AG09319 (cell line): ENCODE measurements at places on chromosomes 5 and 9.

DNA sequence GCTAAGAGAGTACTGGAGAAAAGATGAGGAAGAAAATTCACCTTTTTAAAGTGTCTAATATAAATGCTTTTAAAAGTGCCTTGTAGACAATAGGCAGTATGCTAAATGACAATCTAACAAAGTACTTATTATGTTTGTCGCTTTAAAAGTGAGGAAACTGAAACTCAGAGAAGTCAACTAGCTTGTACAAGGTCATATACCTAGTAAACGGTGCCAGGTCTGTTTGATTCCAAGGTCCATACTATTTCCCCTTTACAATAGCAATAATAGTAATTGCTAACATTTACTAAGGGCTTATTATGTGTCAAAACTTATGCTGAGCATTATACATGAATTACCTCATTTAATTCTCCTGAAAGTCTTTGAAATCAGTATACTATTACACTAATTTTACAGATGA lies 328.6 kb upstream of the SLC24A2 start:
- DNase-seq, result no peak

GRCh38 chr5:1480217-1480616 lies 35.0 kb upstream of the SLC6A3 start:
- DNase-seq, result no peak

- DNase-seq, result peak; percentile 37
These were observed 32.4 kb upstream of the CAST start for GRCh38 chr5:96629774-96630173.

DNA sequence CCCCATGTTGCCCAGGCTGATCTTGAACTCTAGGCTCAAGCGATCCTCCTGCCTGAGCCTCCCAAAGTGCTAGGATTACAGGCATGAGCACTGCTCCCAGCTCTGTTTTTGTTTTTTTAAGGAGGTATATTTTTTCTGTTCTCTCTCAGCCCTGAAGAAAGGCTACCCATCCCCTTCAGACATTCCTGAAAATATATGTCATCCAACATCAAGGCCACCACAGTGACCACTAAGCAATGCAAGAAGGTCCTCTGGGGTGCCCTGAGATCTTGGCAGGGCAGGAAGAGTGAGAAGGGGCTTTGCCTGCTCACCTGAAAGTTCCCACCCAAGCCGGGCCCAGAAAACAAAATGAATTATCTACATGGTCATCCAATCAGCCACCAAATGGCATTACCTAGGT lies 47.8 kb upstream of the IL17B start:
- DNase-seq, result no peak

- DNase-seq, result no peak
These were observed 127.9 kb upstream of the PALM2AKAP2 start for GRCh38 chr9:109652112-109652511.

- no peak for DNase-seq
These were observed 77.7 kb downstream of the MEF2C start for GRCh38 chr5:88805151-88805784.

GRCh38 chr9:110334871-110335270 lies 2.8 kb downstream of the TXNDC8 start:
- no peak for DNase-seq

- no peak for DNase-seq
These were observed 13.4 kb upstream of the PCSK5 start for GRCh38 chr9:75876999-75877640.
